Renal cortical epithelial cell (primary cell): ENCODE measurements at places on chromosomes 6 and 20.

GRCh38 chr6:15496345-15497131 lies 166.3 kb downstream of the DTNBP1 start:
- no peak for DNase-seq

DNA sequence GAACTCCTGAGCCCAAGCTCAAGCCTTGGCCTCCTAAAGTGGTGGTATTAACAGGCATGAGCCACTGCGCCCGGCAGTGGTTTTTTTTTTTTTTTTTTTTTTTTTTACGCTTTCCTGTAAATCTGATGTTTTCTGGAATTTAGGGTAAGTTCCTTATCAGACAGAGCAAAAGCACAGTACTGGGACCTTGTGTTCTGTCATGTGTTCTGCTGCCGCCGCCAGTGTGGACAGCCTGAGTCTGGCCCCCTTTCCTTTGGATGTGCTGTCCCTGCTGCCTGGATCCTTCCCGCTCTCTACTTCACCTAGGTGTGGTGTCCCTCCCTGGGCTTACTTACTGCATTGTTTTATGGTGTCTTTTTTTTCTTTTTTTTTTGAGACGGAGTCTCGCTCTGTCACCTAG lies 11.7 kb downstream of the DNMT3B start:
- DNase-seq, result no peak

- DNase-seq, result no peak
Measured at GRCh38 chr6:170355661-170356060, 49.1 kb downstream of the FAM120B start.

- DNase-seq, result peak; percentile 74
Measured at GRCh38 chr20:3000852-3001523, 42.4 kb upstream of the GNRH2 start.

DNA sequence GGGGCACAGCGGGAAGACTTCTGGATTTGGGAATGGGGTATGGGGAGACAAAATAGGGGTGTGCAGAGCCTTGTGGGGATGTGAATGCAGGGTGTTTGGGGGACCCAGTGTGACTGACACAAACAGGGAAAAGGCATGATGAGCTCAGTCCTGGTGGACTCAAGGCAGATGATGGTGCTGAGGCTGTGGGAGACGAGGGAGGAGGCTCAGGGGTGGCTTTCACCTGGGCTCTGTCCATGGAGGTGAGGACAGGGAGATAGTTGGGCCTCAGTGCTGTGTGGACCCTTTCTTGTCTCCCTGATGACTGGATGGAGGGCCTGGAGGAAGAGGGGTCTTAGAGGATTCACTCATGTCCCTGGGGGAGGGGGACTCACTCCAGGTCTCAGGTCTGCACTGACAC lies 26.2 kb upstream of the MICB start:
- DNase-seq, result no peak

- no peak for DNase-seq
Measured at GRCh38 chr6:83411731-83412130, 19.1 kb downstream of the ME1 start.

DNA sequence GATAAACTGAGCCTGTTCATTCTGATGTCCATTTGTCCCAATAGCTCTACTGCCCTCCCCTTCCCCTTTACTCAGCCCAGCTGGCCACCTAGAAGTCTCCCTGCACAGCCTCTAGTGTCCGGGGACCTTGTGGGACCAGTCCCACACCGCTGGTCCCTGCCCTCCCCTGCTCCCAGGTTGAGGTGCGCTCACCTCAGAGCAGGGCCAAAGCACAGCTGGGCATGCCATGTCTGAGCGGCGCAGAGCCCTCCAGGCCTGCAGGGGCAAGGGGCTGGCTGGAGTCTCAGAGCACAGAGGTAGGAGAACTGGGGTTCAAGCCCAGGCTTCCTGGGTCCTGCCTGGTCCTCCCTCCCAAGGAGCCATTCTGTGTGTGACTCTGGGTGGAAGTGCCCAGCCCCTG lies 24.7 kb upstream of the FANCE start:
- no peak for DNase-seq

DNA sequence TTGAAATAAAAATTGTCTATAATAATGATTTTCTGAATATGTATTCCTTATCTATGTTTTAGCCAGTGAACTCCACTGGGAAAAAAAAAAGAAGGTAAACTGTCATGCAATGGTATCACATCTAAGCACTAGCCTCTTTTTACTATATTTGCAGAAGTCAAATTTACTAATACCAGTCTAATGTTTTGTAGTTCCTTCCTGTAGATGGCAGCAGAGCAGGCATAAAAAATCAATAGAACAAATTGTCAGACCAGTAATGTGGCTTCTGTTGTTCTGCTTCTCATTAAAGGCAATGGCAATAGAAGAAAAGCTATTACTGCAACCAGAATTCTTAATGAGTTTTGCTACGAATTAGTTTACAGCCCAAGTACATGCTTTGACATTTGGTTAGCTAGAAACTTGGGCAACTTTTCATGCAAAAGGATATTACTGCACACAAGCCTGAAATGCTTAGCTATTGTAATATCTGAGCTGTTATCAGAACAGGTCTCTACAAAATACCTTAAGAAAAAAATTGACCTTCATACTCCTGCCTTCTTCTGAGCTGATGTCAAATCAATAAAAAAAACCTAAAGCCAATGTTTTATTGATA lies 476.9 kb downstream of the KHDRBS2 start:
- peak; percentile 35 for DNase-seq

GRCh38 chr6:89927264-89927663 lies 33.0 kb downstream of the GJA10 start:
- no peak for DNase-seq

GRCh38 chr6:164331026-164331425 lies 916.5 kb downstream of the QKI start:
- no peak for DNase-seq

DNA sequence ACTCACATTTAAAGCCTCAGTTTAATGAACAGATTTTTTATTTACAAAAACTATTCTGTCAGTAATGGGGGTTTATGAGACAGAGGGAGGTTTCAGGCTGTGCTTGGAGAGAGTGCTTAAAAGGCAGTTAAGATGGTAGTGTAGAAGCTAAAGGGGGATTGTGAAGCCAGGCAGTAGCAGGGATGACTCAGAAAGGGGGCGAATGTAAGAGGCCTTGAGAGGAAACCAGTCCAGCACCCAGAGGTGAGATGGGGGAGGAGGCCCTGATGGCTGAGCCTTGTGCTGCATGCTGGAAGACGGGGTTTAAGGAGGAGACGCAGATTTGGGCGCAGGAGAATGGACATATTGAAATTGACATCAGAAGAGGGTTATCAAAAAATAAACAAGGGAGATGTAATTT lies 6.6 kb upstream of the SERPINB9 start:
- peak; percentile 47 for DNase-seq

DNA sequence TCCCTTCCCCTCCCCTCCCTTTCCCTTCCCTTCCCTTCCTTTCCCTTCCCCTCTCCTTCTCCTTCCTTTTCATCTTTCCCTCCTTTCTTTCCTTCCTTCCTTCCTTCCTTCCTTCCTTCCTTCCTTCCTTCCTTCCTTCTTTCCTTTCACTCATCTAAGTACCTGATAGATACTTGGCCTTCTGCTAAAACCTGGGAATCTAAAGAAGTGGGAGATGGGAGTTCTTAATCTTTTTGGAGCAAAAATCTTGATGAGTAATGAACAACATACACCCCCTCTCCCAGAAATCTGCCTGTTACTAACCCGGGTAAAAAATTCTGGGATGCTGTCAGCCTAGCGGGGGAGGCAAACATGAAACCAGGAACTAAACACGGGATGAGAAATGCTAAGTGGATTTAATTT lies 100.7 kb downstream of the VEGFA start:
- DNase-seq, result no peak

DNA sequence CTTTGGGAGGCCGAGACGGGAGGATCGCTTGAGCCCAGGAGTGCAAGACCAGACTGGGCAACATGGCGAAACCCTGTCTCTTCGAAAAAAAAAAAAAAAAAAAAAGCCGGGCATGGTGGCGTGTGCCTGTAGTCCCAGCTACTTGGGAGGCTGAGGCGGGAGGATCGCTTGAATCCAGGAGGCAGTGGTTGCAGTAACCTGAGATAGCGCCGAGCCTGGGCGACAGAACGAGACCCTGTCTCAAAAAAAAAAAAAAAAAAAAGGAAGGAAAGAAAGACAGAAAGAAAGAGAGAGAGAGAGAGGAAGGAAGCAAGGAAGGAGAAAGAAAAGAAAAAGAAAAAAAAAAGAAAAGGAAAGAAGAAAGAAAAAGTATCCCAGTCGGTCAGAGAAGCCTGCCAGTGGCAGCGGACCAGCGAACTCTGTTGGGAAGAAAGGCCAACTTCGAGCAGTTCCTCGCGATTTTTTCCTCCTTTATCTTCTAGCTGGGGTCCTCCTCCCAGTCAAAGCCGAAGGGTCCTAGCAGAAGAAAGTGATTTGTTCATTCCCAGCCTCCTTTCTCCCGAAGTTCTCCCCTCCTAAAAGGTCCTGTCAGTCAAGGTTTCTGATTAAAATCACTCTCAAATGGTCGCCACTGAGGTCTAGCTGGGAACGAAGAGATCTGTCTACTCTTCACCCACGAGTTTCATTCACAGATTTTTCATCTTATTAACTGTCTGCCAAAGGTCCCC lies 2.4 kb upstream of the SYCP2L start:
- DNase-seq, result no peak

DNA sequence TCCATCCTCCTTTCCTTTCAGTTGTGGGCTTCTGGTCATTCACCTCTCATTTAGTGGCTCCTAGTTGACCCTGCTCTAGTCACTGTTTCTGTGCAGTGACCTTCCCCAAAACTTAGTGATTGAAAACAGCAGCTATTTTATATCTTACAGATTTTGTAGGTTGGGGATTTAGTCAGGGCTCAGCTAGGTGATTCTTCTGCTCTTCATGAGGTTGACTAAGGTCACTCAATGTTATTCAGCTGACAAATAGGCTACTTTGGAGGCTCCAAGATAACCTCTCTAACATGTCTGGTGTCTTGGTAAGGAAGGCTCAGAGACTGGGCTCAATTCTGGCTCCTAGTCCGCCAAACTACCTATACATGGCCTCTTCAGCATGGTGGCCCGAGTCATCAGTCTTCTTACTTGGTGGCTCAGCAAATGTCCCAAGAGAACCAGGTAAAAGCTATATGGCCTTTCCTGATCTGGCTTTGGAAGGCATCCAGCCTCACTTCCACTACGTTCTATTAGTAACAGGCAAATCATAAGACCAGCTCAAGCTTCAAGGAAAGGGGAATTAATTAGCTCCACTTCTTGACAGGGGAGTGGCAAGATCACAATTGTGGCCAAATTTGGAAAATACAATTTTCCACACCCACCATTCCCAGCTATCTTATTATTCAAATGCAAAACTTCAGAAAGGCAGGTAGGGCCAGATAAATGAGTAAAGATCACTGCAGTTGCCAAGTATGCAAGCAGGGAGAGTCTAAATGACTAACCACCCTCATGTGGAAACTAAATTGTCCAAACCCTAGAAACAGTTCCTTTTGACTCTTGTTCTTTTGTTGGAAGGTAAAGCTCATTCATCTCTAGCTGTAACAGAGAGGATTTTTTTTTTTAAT lies 50.5 kb upstream of the LTV1 start:
- no peak for DNase-seq
